Right ventricle myocardium superior (tissue), 1 donor: ENCODE measurements at places on chromosomes 5 and 9.
A peak's percentile ranks its signal among the peaks of the same experiment; 100 is the strongest.

DNA sequence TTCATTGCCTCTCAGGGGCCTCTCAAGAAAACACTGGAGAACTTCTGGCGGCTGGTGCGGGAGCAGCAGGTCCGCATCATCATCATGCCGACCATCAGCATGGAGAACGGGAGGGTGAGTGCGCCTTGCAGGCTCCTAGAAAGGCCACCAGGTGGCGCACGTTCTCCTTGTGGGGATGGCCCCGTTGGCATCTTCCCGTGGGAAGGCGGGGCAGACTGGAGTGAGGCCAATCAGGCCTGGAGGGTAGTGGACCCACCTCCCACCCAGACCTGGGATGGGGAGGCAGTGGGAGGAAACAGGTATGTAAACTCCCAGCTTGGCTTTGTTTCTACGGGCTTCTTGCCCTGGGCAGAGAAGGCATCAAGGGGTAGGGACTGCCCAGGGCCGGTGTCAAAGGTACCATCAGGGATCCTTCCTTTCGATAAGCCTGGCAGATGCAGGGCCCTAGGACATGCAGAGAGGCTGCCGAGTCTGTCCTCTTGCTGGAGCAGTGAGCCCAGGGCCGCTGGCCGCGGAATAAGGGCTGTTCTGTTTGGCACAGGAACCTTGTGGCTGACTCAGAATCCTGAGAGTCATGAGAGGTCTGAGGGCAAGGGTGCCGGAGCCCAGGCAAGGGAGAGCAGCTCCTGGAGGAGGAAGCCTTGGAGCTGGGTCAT lies 18.9 kb upstream of the SPTLC1 start:
- peak; percentile 90 for DNase-seq

DNA sequence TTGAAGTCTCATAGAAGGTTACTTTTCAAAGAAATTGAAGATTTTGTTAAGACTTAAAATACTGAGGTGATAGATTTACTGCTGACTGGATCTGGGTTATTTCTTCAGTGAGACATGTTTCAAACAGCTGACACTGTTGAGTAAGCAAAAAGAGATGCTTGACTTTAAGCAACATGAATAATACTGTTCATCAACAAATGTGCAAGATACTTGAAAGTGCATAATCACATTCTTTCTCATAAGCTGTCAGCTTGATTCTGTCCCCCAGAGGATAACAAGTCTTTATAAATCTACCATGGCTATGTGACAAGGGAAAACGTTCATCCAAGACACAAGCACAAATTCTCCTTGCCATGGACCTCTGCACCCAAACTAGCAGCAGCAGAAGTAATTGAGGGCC lies 260.1 kb upstream of the CDH18 start:
- no peak for DNase-seq

GRCh38 chr5:175753536-175754402 lies 95.9 kb downstream of the HRH2 start:
- no peak for DNase-seq

DNA sequence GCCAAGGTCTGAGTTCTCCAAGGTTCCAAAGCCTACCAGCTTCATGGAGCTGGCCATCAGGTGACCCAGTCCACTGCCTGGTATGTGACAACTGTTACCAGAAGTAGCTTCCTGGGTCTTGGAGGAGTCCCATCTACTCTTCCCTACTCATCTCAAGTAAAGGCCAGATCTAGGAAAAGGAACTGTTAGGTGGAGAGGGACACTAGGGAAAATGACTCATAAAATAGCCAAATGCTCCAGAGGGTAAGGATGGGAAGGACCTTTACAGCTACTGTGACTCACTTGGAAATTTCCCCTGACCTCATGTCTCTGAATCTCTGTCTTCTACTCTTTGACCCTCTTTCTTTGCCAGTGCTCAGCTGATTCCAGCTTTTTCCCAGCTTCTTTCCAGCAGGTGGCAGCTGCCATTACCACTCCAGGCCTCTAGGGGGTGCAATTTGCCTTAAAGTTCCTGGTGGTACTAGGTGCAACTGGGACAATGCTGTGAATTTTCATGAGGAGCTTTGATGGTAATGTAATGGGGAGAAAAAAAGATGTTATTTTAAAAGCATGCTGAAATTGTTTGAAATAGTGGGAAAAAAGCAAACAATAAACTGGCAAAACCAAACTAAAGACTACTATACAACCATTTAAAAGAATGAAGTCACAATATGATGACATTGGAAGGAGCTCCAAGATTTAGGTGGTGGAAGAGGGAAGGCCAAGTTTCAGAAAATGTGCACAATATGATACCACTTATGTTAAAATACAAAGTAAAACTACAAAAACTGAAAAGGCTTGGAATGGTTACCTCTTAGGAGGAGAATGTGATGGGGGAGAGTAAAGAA lies 27.1 kb upstream of the MYORG start:
- DNase-seq: peak; percentile 72

DNA sequence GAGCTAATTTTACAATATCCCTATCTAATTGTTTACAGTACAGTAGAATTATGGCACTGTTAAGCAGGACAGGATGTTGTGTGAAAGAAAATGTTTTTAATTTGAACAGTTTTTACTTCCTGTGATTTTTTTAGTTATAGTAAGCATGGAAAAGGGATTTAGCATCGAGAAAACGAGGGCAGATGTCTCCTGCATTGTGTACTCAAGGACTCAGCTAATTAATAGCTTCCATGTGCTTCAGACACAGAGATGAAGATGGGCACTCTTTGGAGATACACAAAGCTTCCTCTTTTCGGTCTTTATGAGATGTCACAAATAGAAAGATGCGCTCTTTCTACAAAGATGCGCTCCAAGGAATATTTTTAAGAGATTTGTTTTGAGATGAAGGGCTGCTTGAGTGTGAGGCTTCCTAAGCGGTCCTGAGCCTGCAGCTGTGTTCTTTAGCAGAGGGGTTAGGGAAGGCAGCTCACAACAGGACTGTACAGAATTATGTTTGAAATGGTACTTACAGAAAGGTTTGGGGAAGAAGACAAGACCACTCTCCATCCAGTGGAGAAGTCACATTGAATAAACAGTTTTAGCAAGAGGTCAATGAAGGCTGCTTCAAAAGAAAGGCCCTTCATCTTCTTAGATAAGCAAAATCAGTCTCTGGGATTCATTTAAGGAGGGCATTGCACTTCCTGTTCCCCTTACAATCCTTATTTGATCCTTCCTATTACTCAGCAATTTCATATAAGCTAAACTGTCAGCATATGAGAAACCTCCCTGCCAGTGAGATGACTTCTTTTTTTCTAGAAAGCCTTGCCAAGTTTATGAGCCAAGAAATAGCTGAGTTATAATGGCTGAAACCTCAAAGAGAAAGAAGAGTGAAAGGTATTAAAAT lies 311.5 kb downstream of the EFNA5 start:
- DNase-seq: no peak

DNA sequence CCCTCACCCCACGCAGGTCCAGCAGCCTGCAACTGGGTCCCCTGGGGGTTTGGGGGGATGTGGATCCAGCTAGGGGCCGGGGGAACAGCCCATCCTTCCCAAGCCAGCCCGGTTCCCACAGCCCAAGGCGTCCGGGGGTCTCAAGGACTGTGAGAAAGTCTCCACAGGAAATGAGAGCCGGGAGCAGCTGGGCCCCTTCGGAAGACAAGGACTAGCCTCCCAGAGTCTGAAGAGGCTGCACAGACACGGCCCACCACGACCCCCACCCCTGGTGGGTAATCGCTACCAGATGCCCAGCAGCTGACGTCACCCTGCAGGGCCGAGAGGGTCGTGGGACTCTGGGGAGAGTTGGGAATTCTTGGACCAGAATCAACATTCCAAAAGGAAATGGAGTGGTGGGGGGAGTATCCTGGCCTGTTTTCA lies 10.5 kb downstream of the SH2D3C start:
- no peak for DNase-seq
